ENCODE measurements at places on chromosomes 5 and 9.
A peak's percentile ranks its signal among the peaks of the same experiment; 100 is the strongest.

DNA sequence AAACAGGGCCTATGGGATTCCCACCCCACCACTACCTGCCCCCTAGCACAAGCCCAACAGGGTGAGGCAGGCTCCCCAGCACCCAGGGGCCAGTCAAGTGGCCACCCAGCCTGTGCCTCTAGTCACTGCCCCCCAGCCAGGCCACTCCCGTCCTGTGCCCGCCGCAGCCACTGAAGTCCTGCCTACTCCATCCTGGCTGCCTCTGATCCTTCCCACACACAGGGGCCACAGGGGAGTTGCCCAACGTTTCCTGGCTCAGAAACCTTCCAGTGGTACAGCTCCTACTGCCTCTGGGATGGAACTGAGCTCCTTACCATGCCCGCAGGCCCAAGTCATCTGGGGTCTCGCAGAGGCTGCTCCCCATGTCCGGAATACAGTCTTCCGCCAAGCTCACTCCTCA is 70.2 kb upstream of the STXBP1 start:
- DNase-seq, result peak; percentile 96

DNA sequence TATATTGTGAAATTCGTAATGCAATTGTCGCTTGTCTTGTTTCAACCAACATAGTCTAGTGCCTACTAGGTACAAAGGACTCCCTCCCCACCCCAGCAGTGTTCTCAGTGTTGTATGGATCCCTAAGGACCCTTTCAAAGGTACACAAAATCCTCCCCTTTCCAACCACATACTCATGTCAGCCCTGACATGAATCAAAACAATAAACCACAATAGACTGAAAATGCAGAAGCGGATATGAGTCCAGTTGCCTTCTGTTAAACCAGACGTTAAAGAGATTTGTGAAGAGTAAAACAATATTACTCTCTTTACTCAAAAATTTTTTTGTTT is 82.4 kb upstream of the IFNK start:
- no peak for DNase-seq

DNA sequence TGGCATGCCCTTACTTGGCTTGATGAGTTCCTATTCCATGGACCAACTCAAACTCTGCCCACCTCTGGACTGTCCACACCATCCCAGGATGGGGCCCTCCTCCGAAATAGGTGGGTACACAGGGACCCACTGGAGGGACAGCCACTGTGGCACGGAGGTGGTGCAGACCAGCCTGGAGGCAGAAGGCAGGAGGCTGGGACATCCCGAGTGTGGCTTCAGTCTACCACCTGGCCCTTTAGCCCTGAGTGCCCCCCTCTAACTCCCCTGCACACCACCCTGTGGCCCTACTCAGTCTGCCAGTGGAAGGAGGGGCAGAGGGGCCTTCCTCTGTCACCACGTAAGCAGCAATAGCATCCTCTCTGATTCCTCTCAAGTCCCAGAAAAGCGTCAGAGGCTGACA is 3.7 kb downstream of the IL3 start:
- no peak for DNase-seq

- no peak for DNase-seq
Measured at GRCh38 chr5:122423221-122423620, 111.2 kb downstream of the SNCAIP start.

GRCh38 chr9:107486674-107487520 is 2.7 kb downstream of the KLF4 start:
- DNase-seq, result peak; percentile 13

DNA sequence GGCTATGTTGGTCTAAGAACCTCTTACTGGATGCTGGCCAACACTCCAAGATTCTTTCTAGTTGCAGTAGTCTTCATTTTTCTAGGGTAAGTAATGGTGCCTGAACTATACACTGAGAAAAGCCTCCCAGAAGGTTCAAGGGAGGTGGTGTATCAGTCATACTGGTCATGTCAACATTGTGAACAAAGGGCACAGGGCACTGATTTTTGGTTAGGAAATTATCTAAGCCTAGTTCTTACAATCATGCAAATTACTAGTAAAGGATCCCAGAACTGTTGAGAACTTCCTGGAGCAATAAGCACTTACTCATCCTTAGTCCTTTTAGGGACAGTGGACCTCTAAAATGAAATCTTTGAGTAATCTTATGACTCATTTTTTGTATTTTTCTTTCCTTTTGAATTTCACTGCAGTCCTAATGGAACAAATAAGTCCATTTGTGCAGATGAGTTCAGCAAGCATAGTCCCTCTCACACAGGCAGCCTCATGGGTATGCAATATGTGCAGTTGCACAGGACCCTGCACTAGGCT is 21.1 kb upstream of the CDC42SE2 start:
- peak; percentile 84 for DNase-seq

DNA sequence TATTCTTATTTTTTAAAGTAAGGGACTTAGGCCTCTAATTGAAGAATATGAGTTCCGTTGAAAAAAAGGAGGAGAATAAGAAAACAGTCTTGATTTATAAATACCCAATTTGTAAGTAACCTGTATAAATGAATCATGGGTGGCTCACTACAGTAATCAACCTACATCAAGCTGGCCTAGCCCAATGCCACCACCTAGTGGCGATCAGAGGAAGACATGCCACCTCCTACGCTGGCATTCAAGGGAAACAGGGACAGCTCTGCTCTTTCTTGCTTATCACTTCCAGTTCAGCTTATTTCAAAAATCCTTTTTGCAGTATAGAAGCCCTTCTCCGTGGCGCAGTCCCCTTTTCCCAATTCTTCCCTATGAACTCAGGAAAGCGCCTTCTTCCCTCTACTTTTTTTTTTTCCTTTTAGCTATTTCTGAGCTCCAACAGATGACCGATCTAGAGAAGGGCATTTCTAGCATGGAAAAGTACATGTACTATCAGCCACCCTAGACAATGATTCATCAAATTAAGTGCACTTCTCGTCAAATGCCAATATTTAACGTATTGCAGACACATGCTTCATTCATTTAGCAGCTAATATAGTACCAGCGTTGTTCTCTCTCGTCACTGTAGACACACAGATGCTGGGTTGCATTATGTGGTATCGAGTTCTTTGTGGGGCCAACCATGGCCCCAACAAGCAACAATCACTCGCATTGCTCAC is 28.3 kb downstream of the PTPN3 start:
- peak; percentile 66 for DNase-seq

- DNase-seq, result no peak
Measured at GRCh38 chr5:67316695-67317094, 120.1 kb upstream of the CD180 start.

DNA sequence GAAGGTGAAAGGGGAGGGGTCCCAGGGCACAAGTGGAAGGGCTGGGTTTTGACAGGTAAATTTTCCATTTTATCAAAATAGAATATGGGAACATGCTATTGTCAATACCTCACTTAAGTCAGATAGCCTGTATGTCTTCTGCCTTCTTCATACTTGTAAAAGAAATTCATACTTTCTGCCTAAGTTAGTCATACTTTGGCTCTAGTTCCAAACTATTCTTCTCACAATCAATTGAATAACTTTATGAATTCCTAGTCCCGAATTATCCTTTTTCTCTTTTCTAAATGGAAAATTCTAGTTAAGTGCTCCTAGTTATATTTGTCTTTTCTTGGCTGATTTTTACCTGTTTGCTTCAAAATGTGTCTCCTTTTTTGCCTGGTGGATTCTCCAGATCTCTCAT is 271.4 kb downstream of the CSNK1G3 start:
- no peak for DNase-seq

DNA sequence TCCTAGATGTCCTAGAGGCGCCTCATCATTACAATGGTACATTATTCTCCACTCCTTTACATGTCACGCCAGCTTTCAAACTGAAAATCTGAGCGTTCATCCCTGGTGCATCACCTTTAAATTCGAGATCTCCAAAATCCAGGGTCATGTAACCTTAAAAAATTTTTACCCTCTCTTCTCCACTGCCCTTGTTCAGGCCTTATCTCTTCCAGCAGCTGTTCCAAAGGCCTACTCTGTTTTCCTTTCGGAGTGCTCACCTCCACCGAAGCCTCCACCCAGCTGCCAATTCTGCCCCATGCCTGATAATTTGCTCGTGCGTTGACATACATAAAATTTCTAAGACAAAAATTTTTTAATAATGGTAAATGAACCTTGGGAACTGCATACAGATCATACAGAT is 950 bp upstream of the MSH3 start:
- no peak for DNase-seq

GRCh38 chr5:65672796-65673195 is 48.0 kb downstream of the SHLD3 start:
- peak; percentile 75 for DNase-seq

- no peak for DNase-seq
Measured at GRCh38 chr5:160507221-160507721, 85.6 kb downstream of the PTTG1 start.

GRCh38 chr5:1262381-1262780 is 32.5 kb downstream of the TERT start:
- DNase-seq, result no peak

GRCh38 chr9:97689401-97690180 is 7.5 kb downstream of the XPA start:
- DNase-seq, result no peak

- no peak for DNase-seq
Measured at GRCh38 chr5:13385066-13385465, 559.4 kb downstream of the DNAH5 start.

DNA sequence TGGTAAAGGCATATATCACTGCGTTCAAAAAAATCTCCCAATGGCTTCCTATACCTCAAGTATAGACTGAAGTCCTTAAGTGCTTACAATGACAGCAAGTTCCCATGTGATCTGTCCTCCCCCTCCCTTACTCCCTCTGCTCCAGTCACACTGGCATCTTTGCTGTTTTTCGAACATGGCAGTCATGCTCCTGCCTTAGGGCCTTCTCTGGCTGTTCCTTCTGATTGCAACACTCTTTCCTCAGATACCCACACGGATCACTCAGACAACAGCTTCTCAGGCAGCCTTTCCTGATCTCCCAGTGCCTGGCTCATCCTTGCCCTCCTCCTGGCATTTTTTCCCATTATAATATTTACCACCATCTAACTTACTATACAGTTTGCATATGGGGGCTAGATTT is 232.8 kb downstream of the ARHGEF28 start:
- peak; percentile 65 for DNase-seq

GRCh38 chr5:58490402-58491050 is 709 bp upstream of the GAPT start:
- DNase-seq, result no peak

DNA sequence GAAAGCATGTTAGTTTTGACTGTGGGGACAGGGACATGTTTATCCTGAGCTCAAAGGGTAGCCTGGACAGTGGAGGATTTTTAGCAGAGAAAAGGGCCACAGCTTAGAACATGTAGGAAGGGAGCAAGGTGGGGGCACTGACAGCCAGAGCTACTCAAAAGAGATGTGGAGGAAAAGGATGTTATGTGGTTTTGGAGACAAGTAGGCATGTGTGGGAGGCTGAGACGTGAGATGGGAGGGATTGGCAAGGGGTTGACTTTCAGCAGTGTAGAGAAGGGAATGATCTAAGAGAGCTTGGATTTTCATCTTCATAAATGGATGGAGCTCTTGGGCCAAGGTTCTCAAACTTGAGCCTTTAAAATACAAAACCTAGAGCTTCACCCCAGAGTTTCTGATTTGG is 24.0 kb downstream of the SYK start:
- no peak for DNase-seq

- no peak for DNase-seq
Measured at GRCh38 chr5:157708866-157709265, 22.4 kb upstream of the THG1L start.

GRCh38 chr5:5483880-5484598 is 61.6 kb downstream of the ICE1 start:
- peak; percentile 16 for DNase-seq

- DNase-seq, result no peak
Measured at GRCh38 chr5:80837679-80838078, 122.5 kb upstream of the RASGRF2 start.

DNA sequence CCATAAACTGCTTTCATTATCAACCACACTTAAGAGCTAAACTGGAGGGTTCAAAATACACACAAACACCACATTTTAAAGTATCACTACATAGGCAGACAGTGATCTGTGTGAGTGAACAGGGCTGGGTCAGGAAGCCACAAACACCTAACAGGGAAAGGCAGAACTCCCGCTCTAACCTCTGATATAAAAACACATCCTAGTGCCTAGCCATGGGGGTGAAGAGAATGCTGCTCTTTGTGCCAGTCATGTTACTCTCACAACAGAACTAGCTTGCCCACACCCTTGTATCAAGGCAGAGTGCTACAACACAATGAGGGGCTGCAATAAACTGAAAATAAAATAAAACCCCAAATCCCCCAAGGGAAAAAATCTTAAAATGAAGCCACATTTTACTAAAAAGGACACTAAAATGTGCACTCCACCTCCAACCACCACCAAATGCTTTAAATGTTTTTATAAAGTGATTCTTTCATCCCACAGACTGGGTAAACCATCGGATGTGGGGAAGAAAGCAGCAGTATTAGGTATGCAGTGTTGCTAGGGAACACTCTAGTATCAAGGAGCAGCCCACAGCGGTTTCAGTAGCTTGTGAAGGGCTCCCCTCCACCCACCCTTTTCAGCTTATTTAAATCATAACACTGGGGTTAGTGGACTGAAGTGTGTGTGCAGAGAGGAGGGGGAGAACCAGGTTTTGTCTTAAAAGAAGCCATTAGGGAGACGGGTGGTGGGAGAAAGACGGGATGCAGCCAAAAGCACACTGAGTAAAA is 64.5 kb downstream of the TMEM161B start:
- no peak for DNase-seq

GRCh38 chr5:148963664-148964063 is 99.2 kb downstream of the SH3TC2 start:
- no peak for DNase-seq

DNA sequence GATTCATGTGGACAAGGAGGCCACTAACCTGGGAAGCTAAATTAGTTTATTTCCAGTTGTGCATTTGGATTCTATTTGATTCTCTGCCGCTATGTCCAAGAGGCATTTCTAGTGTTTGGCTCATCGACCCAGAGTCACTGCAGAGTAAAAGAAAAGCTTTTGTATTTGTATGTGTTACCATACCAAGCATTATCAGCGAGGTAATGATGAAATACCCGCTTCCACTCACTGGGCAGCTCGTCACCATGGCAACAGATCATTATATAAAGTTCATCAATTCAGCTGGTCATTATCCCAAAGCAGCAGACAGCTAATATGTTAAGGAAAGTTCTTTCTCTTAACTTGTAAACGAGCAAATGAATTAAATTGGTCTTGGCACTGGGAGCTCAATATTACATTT is 380.3 kb downstream of the SEMA5A start:
- peak; percentile 21 for DNase-seq

- DNase-seq, result no peak
Measured at GRCh38 chr5:76406014-76406413, 2.9 kb downstream of the IQGAP2 start.

DNA sequence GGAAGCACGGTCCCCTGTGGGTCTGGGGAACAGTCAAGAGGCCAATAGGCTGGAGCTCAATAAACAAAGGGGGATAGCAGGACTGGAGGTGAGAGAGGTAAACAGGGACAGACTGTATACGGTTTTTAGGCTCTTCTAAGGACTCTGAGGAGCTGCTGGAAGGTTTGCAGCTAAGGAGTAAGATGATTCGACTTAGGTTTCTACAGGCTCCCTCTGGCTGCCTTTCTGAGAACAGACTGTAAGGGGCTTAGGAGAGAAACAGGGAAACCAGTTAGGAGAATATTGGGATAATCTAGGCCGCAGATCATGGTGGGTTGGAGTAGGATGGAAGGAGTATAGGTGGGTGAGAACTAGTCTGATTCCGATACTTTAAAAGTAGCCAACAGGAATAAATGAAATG is 10.4 kb downstream of the CDK5RAP2 start:
- peak; percentile 29 for DNase-seq

- DNase-seq, result no peak
Measured at GRCh38 chr5:134394932-134395331, 16.7 kb downstream of the CDKN2AIPNL start.
